ENCODE measurements at places on chromosomes 2 and 18.
A peak's percentile ranks its signal among the peaks of the same experiment; 100 is the strongest.

DNA sequence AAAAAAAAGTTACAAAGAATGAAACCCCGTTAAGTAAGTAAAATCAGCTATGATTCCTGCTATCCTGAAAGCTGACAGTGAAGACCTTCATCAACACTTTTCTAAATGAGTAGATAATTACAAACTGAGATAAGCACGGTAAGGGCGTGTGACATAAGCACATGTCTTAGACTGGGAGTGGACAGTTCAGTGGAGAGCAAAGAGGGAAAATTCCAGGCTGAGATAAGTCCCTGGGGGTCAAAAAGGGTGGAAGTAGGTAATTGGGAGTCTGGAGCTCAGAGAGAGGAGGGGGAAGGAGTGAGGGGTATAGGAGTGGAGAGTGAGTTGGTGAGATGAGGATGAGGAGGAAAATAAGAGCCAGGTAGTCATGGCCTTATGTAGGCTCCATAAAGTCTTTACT is 4.4 kb upstream of the IL1A start:
- DNase-seq = no peak

- peak; percentile 1 for DNase-seq
Observed at GRCh38 chr2:76958749-76959148, 563.4 kb downstream of the LRRTM4 start.

DNA sequence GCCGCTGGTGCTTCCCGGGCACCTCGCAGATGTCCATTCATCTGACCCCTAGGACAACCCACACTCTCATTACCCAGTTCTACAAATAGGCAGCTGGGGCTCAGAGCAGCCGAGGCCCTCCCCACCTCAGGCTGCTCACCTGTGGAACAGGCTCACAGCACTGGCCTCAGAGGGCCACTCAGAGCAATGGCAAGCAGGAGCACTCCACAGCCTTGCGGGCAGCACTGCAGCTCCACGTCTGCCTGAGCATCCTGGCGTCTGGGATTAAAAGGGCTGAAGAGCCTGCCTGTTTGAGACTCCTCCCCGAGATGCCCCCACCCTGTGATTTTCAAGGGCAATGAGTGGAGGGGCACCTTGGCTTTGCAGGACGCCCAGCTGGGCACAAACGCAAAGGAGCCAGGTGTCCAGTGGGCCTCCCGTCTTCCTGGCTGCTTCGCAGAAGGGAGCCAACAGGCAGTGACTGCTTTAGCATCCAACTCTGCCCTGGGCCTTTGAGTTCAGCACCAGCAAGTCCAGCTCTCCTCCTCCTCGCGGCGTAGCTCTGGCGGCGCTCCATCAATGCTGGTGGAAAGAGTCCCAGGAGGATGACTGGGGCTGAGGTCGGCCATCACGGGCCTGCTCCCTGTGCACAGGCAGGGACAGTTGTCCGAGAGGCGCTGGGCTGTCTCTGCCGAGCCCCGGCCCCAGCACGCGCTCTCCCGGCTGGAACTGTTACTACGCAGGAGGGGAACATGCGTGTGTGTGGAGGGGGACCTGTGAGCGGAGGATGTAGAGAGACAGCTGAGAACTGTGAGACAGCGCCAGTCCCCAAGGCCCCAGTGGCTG is 297.2 kb downstream of the NDUFA10 start:
- no peak for DNase-seq

- peak; percentile 93 for DNase-seq
Observed at GRCh38 chr2:9552219-9553178, 3.1 kb downstream of the ADAM17 start.

DNA sequence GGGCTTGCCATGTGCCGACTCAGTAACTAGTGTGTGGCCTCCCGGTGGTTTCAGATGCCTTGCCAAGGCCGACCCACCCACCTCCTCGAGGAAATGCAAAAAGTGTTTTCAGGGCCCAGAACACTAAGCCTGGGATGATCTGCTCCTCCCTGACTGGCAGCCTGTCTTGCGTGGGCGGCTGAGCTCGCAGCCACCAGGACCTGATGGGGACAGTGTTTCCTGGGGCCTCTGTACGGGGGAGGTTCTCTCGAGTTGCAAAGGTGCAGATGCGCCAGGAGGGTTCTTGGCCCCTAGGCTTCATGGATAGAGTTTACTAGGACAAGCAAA is 85.2 kb downstream of the GLI2 start:
- DNase-seq = no peak

DNA sequence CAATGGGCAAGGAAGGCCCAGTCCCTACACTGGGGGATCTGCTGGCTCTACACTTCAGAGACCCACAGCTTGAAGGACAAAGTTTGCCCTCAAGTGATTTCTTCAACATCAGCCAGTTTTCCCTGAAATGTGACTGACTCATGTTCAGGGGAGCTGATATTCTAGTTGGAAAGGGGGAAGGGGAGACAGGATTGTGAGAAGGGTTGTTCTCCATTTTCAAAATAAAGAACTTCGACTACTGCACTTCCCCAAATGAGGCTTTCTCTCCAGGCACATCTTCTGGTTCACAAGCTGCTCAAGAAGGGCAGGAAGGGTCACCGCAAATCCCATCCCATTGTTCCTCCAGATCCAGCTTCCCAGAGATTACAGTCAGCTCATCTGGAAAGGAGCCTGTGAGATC is 117.6 kb downstream of the BCL2L11 start:
- DNase-seq = no peak

GRCh38 chr18:31077878-31078277 is 24.3 kb downstream of the DSC2 start:
- DNase-seq = no peak

GRCh38 chr2:69583321-69583833 is 60.2 kb downstream of the AAK1 start:
- DNase-seq = no peak

GRCh38 chr2:174580951-174581350 is 16.7 kb downstream of the WIPF1 start:
- no peak for DNase-seq

- no peak for DNase-seq
Observed at GRCh38 chr2:111896024-111896423, 2.4 kb upstream of the MERTK start.

DNA sequence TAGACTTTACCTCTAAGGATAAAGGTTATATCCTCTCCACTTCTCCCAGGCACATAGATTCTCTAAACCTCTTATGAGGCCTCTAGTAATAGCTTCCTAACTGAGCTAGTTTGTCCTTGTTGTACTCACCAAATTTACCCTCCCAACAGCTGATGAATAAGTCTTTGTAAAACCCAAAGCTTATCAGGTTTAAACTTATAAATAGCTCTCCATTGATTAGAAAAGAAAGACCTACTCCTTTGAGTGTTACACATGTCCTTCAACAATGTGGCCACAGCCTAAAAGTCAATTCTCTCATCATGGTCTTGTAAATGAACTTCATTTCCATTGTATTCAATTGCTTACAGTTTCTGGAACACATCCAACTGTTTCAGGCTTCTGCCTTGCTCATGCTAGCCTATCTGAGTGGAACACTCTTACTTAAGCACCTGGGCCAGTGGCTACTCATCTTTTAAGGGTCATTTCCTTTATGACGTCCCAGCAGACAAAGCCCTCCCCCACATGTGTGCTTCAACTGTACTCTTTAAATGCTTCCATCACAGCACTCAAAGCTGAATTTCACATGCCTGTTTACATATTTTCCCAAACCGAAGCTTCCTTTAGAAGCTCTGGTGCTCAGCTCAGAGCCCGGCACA is 131.6 kb downstream of the CDH2 start:
- DNase-seq = no peak

GRCh38 chr2:169823996-169824372 is 721 bp downstream of the METTL5 start:
- DNase-seq = no peak

DNA sequence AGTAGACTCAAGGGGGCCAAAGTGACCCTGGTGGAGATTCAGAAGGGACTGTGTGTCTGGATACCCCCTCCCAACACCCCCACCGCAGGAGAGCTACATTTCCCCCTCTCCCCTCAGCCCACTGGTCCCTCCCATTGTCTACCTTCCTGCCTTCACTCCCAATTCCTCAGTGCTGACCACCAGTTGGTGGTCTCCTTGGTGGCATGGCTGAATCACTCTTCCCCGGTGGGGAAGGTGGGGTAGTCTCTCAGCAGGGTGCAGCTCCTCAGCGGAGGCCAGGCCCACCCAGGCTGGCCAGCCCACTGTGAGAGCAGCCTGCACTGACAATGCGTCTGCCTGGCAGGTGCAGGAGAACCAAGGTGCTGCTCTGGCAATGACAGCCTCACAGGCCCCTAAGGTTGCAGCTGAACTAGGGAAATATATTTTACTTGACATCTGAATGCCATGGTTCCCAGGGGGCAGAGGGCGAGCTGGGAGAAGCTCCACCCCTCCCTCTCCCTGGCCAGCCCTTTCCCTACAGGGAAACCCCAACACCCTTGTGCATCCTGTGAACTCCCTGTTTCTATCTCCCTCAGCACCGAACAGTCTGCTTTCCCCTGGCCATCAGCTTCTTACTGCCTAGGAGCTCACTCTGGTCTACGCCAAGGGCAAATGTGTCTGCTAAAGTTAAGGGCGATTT is 62.6 kb upstream of the PAX8 start:
- no peak for DNase-seq

DNA sequence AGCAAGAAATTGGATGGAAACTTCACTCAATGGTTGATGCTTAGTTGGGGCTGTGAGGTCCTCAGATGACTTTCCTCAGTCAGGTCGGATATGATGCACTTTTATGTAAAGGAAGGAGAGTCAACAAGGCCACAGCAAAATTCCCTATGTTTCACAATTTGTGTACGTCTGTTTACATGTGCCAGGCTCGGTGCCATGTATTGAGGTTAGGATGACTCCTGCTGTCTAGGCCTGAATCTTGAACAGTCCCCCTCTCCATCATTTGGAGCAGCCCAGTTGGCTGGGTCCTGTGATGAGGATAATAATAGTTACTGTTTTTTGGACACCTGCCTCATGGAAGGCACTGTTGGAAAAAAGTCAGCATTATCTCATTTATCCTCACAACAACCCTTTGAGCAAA is 43.1 kb downstream of the VSNL1 start:
- no peak for DNase-seq

GRCh38 chr2:225182126-225182525 is 139.9 kb upstream of the DOCK10 start:
- no peak for DNase-seq

DNA sequence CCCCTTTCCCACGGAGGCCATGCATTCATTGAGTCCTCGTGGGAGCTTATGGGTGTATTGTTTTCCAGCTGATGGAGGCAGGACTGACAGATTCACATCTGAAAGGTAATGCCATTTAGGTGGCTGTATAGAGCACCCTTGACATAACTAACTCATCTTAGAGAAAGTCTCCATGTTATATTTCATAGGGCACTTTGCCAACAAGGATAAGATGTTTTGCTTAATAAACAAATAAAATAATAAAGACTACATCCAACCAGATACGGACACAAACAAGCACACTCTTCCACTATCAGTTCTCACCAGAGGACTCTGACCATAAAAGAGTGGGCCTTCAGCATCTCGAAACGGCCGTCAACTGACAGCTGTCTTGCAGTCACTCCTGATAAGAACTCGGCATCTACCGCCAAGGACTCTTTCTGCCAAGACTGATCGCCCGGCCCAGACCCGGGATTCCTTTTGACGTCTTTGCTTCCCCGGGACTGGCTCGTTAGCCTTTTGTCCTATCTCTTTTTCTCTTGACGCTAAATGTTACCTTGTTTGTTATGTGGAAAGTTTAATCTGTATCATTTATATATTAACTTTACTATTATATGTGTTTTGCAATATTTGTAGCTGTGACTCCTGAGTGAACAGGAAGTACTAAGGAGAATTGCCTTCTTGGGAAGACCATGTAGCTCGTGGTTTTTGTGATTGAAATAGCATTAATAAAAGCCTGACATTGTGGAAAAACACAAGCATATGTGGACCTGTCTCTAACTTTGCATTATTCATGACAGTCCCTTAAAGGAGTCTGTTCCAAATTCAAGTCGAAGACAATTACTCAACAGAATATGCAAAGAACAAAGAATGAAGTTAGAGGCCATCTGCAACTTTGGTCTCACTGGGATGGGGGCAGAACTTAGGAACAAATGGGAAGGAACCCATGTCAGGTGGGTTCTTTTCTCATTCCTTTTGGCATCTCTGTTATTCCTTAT is 195.1 kb downstream of the LPIN1 start:
- no peak for DNase-seq

GRCh38 chr2:138707392-138708074 is 72.7 kb downstream of the NXPH2 start:
- DNase-seq = no peak

- DNase-seq = peak; percentile 8
Observed at GRCh38 chr2:44267796-44268648, 7.3 kb upstream of the SLC3A1 start.

DNA sequence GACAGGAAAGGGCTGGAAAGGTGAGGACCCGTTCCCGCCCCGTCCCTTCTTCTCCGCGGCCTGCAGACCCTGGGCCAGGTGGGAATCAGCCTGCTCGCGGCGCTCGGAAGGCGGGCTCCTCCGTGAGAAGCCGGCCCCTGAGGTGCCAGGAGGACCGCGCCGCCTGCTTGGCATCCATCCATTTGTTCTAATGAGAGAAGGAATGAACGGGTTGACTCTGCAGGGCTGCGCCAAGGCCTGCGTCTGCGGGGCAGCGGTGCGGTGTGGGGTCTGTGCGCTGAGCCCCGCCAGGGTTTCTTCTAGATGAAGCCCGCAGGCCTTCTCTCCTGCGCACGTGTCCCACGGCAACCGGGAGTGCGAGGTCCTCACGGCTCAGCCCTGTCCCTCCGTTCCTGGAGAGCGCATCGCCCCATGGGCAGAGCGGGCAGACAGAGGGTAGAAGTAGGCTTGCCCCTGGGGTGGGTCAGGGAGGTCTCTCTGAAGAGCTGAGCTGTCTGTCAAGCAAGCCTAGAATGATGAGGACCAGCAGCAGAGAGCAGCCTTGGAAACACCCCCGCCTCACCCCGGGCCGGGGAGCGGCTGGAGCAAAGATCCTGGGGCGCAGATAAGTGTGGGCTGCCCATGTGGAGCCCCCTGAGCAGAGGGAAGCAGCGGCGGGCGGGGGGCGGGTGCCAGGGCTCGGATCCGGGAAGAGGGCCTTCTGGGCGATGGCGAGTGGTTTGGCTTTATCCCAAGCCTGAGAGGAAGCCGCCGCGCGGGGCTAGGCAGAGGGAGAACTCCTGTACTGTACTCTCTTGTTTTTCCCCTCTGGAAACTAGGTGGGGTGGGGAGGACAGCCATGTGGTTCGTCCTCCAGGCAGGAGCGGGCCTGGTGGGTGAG is 27.9 kb upstream of the HS6ST1 start:
- no peak for DNase-seq

DNA sequence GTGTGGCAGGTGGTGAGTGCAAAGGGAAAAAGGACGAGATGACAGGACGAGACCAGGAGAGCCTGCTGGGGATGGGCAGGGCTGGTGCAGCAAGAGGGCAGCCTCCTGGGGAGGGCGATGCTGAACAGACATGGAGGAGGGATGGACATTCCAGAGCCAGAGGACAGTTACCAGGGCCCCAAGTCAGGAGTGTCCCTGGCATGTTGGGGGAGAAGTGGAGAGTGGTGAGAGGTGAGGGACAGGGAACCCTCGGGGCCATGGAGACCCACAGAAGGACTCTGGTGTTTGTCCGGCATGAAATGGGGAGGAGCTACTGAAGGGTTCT is 19.0 kb downstream of the MTERF4 start:
- no peak for DNase-seq

DNA sequence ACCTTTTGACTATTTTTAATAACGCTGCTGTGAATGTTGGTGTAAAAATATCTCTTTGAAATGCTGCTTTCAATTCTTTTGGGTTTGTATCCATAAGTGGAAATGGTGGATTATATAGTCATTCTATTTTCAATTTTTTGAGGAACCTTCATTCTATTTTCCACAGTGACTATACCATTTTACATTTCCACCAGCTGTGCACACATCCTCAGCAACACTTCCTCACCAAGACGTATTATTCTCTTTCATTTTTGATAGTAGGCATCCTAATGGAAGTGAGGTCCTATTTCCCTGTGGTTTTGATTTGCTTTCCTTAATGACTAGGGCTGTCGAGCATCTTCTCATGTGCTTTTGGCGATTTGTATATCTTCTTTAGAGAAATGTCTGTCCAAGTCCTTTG is 14.8 kb downstream of the CASP10 start:
- DNase-seq = no peak
